ENCODE measurements at places on chromosomes 13 and 19. TPM values are rescaled to one million over a fixed set of nuclear protein-coding genes. Genes with fewer than 3 reads are reported as not detected.

The PLPPR3 gene
- not detected for total RNA-seq

The SMIM44 gene
- total RNA-seq = not detected

The OSCAR gene
- 0.44 TPM for total RNA-seq

The CAMSAP3 gene
- total RNA-seq = 0.15 TPM

The CACNA1A gene
- total RNA-seq = 1.4 TPM

The ARHGAP45 gene
- 361 TPM for total RNA-seq

The ZNF600 gene
- total RNA-seq = 23.5 TPM

GRCh38 chr19:2330255-2330631, 1.8 kb downstream of the SPPL2B start:
- H3K4me1 ChIP-seq = peaks cover 52% of the 10 kb centered on the region
- H3K27me3 ChIP-seq = no peaks in the 10 kb centered on the region
- no peak for DNase-seq

GRCh38 chr19:38729653-38730469, 14.4 kb downstream of the CAPN12 start:
- peaks cover 34% of the 10 kb centered on the region for H3K4me1 ChIP-seq
- peaks cover 30% of the 10 kb centered on the region for H3K36me3 ChIP-seq

DNA sequence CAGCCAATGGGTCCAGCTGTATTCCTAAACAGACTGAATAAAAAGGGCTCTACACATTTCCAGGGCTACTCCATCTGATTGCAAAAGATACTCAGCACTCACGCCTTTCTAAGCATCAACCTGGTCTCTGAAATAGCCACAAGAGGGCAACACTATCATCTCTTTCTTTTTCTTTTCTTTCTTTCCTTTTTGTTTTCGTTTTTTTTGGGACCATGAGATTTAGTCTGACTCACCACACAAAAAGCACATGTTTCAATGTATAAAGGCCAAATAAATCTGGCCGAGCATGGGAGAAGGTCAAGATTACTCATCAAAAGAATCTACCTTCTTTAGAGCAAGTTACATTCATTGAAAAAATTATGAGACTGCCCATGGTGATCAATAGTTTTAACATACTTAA, 805.6 kb upstream of the ARGLU1 start:
- no peaks in the 10 kb centered on the region for H3K27me3 ChIP-seq
- H3K27ac ChIP-seq = no peak overlapping the region
- no peaks in the 10 kb centered on the region for H3K36me3 ChIP-seq
- no peak for DNase-seq

DNA sequence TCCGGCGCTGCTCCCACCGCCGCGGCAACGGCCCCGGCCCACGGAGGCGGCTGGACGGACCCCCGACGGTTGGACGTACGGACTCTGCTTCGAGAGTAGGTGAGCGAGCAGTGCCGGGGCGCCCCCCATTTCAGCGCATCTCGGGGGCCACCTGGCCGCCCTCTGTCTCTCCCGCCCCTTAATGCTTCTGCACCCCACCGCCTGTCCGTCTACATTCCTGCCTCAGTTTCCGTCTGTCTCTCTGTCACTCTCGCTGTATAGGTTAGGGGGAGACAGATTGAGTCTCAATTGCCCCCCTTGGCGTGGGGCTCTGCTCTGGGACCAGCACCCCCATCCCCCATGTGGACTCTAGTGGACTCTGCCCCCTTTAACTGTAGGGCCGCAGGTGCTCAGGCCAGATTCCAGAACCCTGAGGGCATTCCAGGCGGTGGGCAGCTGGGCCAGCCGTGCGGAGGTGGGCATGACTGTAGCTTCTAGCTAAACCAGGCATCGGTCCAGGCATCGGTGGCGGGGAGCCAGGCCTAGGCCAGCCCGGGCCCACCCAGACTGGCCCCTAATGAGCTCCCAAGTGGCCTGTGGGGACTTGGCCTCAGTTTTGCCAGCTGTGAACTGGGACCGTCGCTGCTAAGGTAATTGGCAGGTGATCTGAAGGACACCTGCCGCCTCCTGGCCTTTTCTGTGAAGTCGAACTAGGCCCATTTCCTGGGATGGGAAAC, 373 bp downstream of the TNFAIP8L1 start:
- H3K4me3 ChIP-seq = peak overlapping the region; percentile 93
- peaks cover 33% of the 10 kb centered on the region for H3K4me1 ChIP-seq
- H3K36me3 ChIP-seq = no peaks in the 10 kb centered on the region
- H3K27ac ChIP-seq = peak overlapping the region; percentile 87
- no peaks in the 10 kb centered on the region for H3K27me3 ChIP-seq

GRCh38 chr19:40529093-40529954, 47.3 kb upstream of the SHKBP1 start:
- H3K4me1 ChIP-seq = peaks cover 14% of the 10 kb centered on the region
- peak overlapping the region; percentile 56 for H3K4me3 ChIP-seq
- H3K27ac ChIP-seq = peak overlapping the region; percentile 43
- peaks cover 33% of the 10 kb centered on the region for H3K27me3 ChIP-seq

- H3K4me1 ChIP-seq = peaks cover 16% of the 10 kb centered on the region
- peaks cover 45% of the 10 kb centered on the region for H3K36me3 ChIP-seq
- no peak for DNase-seq
- no peak overlapping the region for H3K27ac ChIP-seq
- H3K4me3 ChIP-seq = no peak overlapping the region
These were observed 6.6 kb downstream of the SHKBP1 start for GRCh38 chr19:40583283-40583682.

- peaks cover 45% of the 10 kb centered on the region for H3K27me3 ChIP-seq
- no peak overlapping the region for H3K27ac ChIP-seq
- DNase-seq = no peak
- peaks cover 5% of the 10 kb centered on the region for H3K4me1 ChIP-seq
- no peak overlapping the region for H3K4me3 ChIP-seq
These were observed 30.8 kb upstream of the LRCH1 start for GRCh38 chr13:46521921-46522747.

GRCh38 chr19:29665826-29666577, 741 bp downstream of the PLEKHF1 start:
- peak overlapping the region; percentile 85 for H3K4me3 ChIP-seq
- peaks cover 31% of the 10 kb centered on the region for H3K36me3 ChIP-seq
- H3K27me3 ChIP-seq = no peaks in the 10 kb centered on the region
- H3K4me1 ChIP-seq = peaks cover 69% of the 10 kb centered on the region
- no peak for DNase-seq
- H3K27ac ChIP-seq = peak overlapping the region; percentile 90

DNA sequence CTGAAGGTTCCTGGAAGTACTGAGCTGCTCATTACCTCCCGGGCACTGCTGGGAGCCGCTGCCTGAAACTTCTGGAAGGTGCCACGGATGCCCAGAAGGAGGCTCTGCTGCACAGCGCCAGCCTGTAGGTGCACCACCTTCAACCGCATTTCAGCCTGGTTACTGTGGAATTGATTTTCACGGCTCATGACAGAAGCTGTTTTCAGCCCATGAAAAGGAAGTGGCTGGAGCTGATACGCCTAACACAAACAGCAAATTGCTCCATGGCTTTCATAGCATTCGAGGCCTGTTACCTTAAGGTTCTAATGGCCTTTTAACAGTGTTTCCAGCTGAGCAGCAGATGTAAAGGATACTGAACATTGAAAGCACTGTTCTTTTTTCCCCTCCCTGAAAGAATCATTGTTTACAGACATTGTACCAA, 22.0 kb downstream of the GPC6 start:
- no peak overlapping the region for H3K27ac ChIP-seq
- H3K4me3 ChIP-seq = no peak overlapping the region
- no peaks in the 10 kb centered on the region for H3K36me3 ChIP-seq
- H3K4me1 ChIP-seq = no peaks in the 10 kb centered on the region

- no peaks in the 10 kb centered on the region for H3K4me1 ChIP-seq
- no peak overlapping the region for H3K27ac ChIP-seq
- DNase-seq = no peak
- no peaks in the 10 kb centered on the region for H3K36me3 ChIP-seq
These were observed 20.0 kb upstream of the POSTN start for GRCh38 chr13:37618554-37618953.

GRCh38 chr13:106350208-106350607, 185.3 kb downstream of the EFNB2 start:
- no peak for DNase-seq
- no peaks in the 10 kb centered on the region for H3K36me3 ChIP-seq
- no peaks in the 10 kb centered on the region for H3K4me1 ChIP-seq
- no peak overlapping the region for H3K4me3 ChIP-seq
- peaks cover 36% of the 10 kb centered on the region for H3K27me3 ChIP-seq

- no peak overlapping the region for H3K4me3 ChIP-seq
- H3K27ac ChIP-seq = no peak overlapping the region
- DNase-seq = no peak
- no peaks in the 10 kb centered on the region for H3K27me3 ChIP-seq
- H3K4me1 ChIP-seq = no peaks in the 10 kb centered on the region
These were observed 1691.5 kb upstream of the SLC10A2 start for GRCh38 chr13:104757712-104758111.

DNA sequence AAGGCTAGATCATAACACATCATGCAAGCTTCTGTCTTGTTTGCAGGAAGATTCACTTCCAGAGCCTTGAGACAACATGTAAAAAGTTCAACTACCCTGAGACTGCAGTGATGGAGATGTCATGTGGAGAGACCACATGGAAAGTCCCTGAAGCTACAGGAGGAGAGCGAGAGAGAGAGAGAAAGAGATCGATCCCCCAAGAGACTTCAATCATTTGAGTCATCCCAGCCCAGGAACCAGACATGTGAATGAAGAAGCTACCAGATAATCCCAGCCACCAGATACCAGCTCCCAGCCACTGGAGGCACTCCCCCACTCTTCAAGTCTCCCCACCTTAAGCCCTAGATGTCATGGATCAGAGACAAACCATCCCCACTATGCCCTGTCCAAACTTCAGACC, 10.7 kb upstream of the EVI5L start:
- no peak overlapping the region for H3K27ac ChIP-seq
- peaks cover 8% of the 10 kb centered on the region for H3K4me1 ChIP-seq
- H3K27me3 ChIP-seq = peaks cover 52% of the 10 kb centered on the region
- no peak overlapping the region for H3K4me3 ChIP-seq
- no peak for DNase-seq
- H3K36me3 ChIP-seq = peaks cover 4% of the 10 kb centered on the region
